T-cell (primary cell): ENCODE measurements at places on chromosomes 11 and 22.

GRCh38 chr11:35594680-35595079 is 23.6 kb upstream of the FJX1 start:
- no peak for DNase-seq

DNA sequence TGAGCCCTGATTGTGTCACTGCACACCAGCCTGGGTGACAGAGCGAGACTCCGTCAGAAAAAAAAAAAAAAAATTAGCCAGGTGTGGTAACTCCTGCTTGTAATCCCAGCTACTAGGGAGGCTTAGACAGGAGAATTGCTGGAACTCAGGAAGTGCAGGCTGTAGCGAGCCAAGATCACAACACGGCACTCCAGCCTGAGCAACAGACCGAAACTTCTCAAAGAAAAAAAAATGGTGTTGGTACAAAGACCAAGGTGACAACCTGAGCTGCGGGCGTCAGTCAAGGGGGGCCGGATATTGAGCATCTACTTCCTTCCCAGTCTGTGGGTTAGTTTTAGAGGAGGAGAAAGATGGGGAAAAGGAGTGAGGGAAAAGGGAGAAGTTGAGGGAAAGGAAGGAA is 48.5 kb upstream of the HSPA8 start:
- DNase-seq = no peak

DNA sequence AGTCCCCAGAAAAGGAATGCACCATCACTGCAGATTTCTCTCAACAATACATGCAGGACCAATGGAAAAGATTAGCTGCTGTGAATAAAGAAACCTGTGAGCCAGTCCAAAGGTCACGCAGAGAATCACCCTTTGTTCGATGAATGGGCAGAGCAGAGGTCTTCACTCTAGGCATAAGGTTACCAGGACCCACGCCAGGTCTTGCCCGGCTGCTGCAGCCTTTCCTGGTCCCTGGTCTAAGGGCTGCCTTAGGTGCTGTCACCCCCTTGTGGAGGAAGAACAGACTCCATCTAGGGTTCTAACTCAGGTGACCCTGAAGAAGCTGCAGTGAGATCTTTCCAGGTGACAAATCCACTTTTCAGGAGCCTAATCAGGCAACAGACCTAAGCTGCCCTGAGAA is 29.0 kb upstream of the NAP1L4 start:
- DNase-seq = no peak

DNA sequence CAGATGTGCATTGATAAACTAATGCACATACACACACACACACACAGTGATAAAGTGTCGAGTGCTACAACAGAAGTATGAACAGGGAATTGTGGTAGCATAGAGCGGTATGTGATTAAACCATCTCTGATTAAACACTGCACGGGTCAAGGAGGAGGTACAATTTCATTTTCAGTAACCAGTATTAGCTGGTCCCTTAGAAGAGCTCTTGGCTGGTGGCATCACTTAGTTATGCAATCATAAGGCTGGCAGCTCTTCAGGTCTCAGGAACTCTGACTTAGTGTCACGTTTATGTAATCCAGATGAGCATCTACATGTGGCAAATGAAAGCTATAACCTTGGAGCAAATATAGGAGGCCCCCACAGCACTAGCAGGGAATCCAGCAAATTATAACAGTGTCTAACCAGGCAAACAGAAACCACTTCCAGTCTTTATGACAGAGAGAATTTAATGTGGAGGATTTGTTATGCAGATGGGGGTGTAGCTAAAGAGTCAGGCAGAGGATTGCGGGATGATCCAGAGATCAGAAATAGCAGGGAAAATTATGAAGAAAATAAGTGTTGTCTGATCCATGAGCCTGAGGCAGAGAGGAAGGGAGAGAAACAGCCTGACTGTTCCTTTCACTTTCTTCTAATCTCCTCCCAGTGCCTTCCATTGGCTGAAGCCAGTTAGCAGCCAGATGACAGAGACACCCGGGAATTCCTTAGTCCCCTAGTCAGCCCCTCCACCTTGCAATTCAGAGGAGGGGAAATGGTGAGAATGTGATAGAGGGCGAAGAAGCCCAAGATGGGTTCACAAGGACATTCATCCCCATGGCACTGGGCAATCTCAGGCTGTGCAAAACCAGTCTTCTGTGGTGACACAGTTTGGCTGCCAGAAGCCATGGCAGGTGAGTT is 533.1 kb upstream of the TENM4 start:
- no peak for DNase-seq

- no peak for DNase-seq
Measured at GRCh38 chr11:35012467-35013191, 96.2 kb downstream of the PDHX start.
